ENCODE measurements at places on chromosomes 16 and 17.

DNA sequence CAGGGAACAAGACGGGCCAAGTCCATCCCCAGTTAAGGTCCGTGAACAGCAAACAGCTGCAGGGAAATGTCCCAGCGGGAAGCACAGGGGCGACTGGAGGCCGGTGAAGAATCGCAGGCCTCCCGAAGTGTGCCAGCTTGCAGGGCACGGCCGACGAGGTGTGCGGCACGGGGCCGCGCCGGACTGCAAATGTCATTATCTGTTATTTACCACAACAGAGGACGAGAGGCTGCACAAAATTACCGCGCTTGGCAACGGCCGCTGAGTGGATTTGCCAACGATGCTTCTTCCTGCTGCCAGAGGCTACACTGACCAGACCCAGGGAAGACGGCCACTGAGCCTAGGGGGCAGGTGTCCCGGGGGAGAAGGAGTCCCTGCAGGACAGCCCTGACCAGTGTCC, 53.1 kb downstream of the RPH3AL start:
- DNase-seq, result no peak

DNA sequence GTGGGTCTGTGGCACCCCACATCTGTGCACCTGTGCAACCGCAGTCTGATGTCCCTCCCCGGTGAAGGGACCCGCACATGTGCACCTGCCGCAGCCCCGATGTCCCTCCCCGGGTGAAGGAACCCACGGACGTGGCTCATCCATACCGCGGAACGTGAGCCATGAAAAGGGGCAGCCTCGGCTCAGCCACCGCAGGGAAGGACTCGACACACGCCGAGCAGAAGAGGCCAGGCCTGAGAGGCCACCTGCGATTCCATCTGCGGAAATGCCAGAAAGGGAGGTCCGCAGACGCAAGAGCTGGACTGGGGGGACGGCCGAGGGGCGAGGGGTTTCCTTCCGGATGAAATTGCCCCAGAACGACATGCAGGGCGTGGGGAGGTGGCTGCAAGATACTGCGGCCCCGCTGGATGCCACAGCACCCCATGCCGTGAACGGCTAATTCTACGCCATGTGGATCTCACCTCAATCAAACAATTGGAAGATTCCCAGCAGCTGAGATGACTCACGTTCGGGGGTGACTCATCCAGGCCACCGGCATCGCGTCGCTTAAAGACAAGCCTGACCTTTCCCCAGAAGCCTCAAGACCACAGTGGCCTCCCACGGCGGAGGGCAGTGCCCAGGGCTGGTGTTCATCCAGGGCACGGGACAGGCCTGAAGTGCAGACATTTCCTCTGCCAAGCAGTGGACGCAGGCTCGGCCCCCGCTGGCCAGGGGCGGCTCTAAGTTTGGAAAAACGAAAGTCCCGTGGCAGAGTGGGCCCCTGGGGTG, 21.0 kb downstream of the SOX8 start:
- no peak for DNase-seq

- no peak for DNase-seq
Observed at GRCh38 chr16:14510939-14511799, 118.9 kb downstream of the PARN start.

DNA sequence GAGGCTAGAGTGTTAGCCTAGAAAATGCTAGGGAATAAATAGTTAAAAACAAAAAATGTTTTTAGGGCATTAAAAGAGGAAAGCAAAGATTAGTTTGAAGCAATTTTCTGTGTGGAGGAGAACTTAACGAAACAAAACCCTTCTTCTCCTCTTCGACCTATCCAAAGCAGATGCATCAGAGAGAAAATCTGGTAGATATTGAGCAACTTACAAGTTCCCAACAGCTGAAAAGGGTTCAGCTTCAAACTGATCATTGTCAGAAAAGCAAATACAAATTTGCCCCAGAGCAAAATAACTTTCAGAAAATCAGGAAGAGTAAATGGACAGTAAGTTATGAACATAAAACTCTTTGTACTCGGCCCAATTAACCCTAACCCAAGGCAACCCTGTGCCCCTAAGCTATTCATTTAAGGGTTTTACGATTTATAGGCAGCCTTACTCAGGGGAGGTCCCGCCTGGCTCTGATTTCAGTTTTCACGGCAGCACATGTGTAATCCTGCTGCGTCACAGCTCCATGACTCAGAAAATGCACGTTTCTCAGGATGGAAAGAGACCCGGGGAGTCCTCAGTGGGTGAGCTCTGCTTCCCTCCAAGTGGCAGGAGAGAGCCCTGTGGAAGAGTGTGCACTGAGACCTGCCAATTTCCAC, 405.7 kb upstream of the SALL1 start:
- DNase-seq, result no peak

GRCh38 chr16:53055541-53056391, 975 bp downstream of the CHD9 start:
- no peak for DNase-seq

GRCh38 chr17:65402513-65403496, 158.6 kb downstream of the AXIN2 start:
- DNase-seq, result no peak

GRCh38 chr17:55443904-55444303, 22.3 kb upstream of the MMD start:
- DNase-seq, result no peak

- DNase-seq, result no peak
Observed at GRCh38 chr17:39364236-39365025, 37.0 kb downstream of the FBXL20 start.

DNA sequence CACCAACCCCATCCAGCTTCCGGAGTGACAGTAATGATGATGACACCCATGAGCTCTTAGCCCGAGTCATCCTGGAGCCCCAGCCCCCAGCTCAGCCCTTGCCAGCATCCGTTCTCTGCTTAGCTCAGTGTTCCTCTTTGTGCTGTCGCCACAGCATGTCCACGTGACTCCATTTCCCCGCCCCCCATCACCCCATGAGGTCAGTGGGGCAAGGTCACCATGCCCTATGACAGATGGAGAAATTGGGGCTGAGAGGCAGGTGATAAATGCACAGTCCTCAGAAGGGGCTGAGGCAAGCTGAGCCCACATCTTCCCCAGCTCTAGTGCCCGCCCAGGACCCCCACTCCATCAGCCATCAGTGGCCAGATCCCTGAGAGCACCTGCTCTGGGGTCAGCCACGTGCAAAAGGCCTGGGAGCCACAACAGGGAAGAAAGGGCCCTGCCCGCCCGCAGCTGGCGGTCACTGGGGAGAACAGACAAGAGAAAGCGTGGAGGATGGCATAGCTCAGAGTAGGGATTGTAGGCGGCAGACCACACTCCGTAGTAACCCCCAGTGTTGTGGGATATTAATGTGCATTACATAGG, 17.1 kb downstream of the ITGB4 start:
- no peak for DNase-seq

DNA sequence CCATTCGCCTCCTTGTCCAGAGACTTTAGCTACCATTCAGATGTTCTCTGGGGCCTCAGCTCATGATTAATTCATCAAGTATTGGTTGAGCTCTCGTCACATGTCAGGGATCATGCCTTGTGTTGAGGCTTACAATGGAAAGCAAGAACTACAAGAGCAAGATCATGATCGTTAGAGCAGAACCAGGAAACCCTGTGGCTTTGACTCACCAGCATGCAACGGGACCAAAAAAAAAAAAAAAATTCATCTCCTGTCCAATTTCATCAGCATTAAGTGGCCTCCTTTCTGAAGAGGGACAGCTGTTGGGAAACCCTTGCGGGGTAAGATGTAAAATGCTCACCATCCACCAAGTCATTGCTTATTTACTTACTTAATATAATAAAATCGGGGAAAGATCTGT, 12.1 kb upstream of the USP10 start:
- no peak for DNase-seq

DNA sequence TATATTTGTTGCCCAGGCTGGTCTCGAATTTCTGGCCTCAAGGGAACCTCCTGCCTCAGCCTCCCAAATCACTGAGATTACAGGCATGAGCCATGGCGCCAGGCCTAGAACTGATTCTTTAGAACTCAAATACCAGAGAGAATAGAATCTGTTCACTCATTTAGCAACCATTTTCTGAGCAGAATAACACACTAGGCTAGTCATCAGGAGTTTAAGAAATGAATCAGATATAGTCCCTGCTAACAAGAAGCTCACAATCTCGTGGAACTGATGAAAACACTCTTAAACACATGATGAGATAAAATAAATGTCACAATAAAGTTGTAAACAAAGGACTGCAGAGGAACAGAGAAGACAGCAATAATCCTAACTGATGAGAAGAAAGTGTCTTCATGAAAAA, 55.8 kb upstream of the ADCY9 start:
- DNase-seq, result no peak

- no peak for DNase-seq
Observed at GRCh38 chr17:78159575-78160158, 8.7 kb upstream of the SYNGR2 start.

GRCh38 chr16:87435372-87436224, 43.5 kb downstream of the MAP1LC3B start:
- no peak for DNase-seq

DNA sequence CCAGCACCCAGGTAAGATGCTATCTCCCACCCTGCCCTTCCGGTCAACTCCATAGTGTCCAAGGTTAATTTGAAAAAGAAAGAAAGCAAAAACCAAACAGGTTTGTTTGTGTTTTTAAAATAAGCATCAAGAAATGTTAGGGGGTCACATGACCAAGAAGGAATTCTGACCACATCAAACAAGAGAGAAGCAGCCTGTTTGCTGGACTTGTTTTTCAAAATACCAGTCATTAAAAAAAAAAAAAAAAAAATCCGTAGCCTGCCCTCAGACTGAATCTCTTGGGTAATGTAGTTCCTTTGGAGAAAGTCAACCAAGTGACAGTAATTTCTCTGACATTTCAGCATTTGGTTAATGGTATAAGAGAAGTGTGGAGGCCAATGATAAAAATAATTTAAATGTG, 38.4 kb downstream of the HNF1B start:
- no peak for DNase-seq

GRCh38 chr16:57282510-57283213, 1.8 kb downstream of the PLLP start:
- DNase-seq, result no peak

DNA sequence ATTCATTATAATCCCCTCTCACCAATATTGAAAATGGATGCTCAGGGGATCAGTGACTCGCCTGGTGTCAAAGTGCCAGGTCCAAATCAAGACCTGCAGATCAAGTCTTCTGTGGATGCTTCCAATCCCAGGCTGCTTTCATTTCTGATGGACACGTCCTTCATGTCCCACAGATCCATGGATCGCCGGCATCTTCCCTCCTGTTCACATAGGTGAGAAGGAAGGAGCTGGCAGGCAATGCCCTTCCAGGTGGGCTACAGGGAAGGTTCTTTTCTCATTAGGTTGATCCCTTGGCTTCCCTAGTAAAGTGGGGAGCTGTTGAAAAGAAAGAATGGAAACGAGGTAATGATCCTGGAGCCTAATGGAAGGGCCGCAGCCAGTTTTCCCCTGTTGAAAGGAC, 159.7 kb upstream of the RPH3AL start:
- DNase-seq, result no peak

GRCh38 chr16:86882586-86883280, 304.4 kb downstream of the FOXL1 start:
- no peak for DNase-seq

DNA sequence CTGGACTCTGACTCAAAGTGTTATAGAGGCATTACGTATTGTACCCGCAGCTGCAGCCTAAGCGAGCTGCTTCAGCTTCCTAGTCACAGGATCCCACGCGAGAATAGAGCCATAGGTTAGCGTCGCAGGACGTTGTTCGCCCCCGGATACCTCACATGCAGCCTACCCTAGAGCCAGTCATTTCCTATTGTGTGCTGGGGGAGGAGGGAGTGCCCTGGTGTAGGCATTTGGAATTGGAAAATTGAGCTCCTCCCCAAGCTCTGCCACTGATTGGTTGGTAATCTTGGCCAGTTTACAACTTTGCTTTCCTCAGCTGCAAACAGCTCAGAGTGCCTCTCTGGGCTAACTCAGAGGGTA, 530 bp downstream of the NAA60 start:
- no peak for DNase-seq

- no peak for DNase-seq
Observed at GRCh38 chr17:35010093-35010492, 29.8 kb downstream of the LIG3 start.

Data from NCI-H187 (cell line).